ENCODE measurements at places on chromosomes 5 and 9.
A peak's percentile ranks its signal among the peaks of the same experiment; 100 is the strongest.

GRCh38 chr5:177334155-177334551 lies 17.3 kb downstream of the LMAN2 start:
- no peak for DNase-seq

DNA sequence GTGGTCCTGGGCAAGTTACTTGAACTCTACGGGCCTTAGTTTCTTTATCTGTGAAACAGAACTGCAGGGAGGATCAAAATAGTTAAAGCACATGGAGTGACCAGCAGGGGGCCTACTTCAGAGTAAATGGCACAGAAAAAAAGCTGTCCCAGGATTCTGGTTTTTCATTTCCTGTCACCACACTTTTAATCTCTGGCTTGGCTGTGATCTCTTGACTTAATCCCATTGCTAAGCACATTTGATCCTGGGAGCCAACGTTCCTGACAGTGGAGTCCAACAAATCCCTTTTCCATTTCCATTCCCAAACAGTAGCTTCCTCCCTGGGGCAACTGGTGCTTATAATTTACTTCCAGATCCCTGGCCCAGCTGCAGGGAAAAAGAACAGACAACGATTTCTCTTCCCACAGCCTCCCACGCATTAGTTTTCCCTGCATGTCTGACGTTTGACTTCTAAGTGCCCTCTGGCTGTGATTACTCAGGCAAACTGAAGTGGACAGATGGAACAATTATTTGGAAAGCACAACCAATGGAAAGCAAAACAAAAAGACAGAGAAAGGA lies 136.5 kb upstream of the STK32A start:
- DNase-seq = no peak

DNA sequence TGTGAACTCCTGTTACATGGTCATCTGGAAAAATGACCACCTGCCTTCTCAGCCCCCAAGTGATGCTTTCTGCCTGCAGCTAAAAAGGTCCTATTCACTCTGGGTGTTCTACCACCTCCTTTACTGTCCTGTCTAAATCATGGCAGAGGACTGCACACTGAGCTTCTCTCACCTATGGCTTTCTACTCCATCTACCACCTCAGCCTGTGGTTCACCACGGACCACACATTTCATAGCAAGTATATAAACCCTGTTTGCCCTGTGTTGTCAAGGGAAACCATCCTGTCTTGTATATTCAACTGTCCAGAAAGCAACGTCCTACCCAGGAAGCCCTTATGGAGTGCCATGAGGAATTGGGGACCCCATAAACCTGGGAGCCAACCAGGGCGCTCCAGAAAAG lies 167.4 kb upstream of the ITGA1 start:
- no peak for DNase-seq

GRCh38 chr5:59340637-59341036 lies 552.9 kb downstream of the PDE4D start:
- DNase-seq = no peak

GRCh38 chr9:93298498-93299417 lies 114.8 kb downstream of the WNK2 start:
- DNase-seq = no peak

DNA sequence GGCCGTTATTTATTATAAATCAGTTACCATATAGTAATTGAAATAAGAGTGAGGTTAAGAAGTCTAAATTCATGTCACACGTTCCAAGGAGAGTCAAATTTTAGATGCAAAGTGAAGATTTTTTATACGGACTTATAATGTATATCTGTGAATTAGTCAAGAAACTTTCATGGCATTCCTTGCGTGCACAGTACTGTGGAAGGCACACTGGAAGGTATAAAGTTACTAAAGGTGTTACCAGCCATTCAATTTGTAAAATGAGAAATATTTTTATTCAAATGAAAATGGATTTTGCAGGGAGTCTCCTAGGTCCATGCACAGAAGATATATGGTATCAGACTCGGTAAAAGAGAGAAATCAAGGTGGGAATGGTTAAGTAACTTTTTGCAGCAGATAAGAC lies 408.1 kb upstream of the CTNND2 start:
- DNase-seq = no peak

DNA sequence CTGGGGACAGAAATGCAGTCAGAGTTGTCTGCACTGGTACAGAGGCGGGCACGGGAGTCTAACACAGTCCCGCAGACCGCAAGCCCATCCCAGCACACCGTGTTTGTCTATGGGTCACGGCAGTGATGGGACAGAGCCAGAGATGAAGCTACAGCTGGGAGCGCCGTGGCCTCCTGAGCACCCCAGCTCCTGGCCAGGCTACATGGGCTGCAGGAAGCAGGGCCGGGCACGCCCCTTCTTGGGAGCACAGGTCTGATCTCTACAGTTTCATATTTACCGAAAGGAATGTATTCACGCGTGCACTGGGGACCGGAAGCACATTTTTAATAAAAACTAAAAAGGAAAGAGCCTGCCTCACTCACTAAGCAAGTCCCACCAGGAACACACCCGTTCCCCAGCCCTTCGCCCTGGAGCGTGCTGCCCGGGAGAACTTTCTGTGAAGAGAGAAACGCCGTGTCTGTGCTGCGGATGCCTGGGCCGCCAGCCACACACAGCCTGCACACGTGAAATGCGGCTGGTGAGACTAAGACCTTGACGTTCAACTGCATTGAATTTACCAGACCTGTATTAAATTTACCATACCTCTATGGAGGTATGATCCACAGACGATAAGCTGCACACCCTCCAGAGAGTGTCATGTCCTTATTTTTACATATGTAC lies 81.1 kb downstream of the VAV2 start:
- no peak for DNase-seq

DNA sequence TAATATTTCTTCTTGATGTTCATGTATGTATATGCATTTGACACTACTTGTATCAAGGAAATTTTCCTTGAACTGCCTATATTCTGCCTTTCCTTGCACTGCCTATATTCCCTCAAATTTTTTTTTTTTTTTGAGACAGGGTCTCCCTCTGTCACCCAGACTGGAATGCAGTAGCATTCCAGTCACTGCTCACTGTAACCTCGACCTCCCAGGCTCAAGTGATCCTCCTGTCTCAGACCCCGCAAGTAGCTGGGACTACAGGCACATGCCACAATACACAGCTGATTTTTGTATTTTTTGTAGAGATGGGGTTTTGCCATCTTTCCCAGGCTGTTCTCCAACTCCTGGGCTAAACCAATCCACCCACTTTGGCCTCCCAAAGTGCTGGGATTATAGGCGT lies 4.1 kb downstream of the HMGCS1 start:
- DNase-seq = no peak

GRCh38 chr5:161641444-161641843 lies 44.1 kb upstream of the GABRA6 start:
- DNase-seq = no peak

- no peak for DNase-seq
These were observed 20.9 kb upstream of the FOCAD start for GRCh38 chr9:20663133-20663532.

DNA sequence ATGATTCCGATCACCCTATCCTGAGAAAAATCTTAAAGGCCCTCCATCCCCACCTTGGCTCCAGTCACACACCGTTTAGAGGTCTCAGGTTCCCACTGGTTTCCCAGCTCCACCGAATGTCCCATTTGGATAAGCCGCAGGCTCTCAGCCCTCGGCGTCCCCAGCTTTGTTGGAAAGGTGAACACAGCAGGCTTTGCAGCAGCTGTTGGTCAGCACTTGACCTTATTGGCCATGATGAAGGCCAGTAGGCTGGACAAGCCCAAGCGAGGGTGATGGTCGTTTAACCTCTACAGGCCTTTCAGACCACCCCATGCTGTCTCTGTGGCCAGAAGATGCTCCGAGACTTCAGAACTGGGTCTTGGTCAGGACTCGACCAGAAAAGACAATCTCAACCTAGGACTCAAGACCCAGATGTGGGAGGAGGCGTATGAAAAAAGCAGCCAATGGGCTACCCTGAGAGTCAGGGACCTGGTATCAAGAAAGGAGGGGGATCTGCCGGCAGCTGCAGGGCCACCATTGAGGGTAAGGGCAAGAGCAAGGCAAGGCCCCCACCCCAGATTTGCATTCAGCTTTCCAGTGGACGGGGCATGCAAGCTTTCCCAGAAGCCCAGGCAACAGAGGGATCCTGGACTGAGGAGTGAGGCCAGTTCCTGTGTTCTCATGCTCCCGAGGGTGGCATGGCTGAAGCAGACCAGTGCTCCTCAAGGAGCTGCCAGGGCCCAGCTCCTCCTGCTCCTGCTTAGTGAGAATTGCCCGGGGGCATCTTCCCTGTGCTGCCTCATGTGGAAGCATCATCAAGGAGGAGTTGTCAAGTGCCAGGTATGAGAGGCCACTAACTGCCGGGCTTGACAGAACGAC lies 13.4 kb downstream of the UBE2QL1 start:
- no peak for DNase-seq

DNA sequence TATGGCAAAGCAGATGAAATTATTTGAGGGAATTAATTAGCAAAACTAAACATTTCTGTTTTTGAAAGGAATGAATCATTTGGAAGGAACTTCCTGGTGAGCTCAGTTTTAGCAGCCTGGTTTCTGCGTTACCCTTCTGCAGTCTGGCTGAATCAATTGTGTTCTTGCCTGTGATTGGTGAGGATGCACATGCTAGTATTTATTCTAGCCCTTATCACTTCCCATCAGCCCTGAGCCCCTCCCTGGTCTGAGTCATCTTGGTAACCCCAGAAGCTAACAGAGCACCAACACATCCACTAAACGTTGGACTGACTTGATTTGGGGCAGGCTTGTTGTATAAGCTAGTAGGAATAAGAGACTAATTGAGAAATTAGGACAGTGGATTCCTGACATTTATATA lies 6.6 kb downstream of the TJP2 start:
- DNase-seq = no peak

GRCh38 chr9:82284758-82285157 lies 296.2 kb downstream of the SPATA31D1 start:
- DNase-seq = no peak

- DNase-seq = no peak
These were observed 2.5 kb upstream of the KDM3B start for GRCh38 chr5:138349852-138350562.

GRCh38 chr5:118553662-118554061 lies 434.7 kb downstream of the DTWD2 start:
- DNase-seq = no peak

GRCh38 chr5:115831163-115831768 lies 10.1 kb downstream of the ATG12 start:
- DNase-seq = peak; percentile 37

GRCh38 chr5:132666310-132667123 lies 7.3 kb upstream of the IL4 start:
- DNase-seq = no peak

GRCh38 chr5:180136630-180137381 lies 65.2 kb upstream of the RNF130 start:
- DNase-seq = no peak

GRCh38 chr9:95138474-95138873 lies 179.0 kb downstream of the FANCC start:
- DNase-seq = no peak

- no peak for DNase-seq
These were observed 15.8 kb upstream of the PSAT1 start for GRCh38 chr9:78280982-78281668.
